ENCODE measurements at places on chromosomes 2 and 18.
A peak's percentile ranks its signal among the peaks of the same experiment; 100 is the strongest.

DNA sequence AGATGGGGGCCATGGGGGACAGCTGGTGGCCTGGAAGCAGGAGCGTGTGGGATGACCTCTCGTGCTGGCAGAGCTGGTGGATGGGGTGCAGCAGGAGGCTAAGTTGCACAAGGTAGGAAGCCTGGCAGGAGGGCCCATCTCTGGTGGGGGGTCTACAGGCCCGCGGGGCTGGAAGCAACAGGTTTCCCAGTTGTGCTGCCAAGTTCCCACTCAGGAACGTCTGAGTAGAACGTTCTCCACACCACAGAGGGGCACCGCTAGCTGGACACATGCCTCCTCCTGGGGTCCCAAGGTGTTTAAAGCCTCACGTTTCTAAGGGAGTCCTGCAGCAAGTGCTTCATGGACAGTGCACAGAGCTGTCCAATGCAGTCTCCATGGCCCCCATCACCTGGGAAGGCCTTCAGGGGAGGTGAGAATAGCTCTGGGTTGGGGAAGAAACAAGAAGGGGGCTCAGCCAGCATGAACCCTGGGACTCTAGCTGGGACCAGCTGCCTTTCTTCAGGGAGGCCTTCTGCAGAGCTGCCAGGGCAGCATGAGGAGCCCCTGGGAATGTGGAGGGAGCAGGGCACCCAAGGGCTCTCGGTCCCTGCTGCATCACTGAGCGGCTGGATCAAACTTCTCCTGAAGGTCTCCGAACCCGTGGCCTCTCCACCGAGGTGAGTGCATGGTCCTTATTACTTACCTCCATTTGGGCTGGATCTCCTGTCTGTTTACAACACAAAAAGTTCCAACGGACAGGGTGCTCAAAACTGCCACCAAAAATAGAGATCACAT, 80.0 kb downstream of the TWIST2 start:
- no peak for DNase-seq

DNA sequence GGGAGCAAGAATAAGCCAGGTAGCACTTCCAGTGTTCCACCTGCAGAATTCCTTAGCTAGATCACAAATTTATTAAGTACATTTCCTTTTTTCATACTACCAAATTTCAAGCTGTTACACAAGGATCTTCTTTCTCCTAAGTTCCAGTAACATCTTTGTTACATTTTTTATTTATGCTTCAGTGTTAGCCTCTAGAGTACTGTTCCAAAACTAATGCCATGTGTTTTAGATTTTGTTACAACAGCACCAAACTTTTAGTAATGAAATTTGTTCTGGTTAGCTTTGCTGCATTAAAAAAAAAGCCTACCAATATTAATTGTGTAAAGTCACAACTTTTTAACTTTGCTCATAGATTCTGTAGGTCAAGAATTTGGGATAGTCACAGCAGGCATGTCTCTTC, 161.1 kb downstream of the CAMKMT start:
- DNase-seq = no peak

- no peak for DNase-seq
These were observed 761.8 kb upstream of the ACVR2A start for GRCh38 chr2:147082850-147083522.

- DNase-seq = no peak
These were observed 69.3 kb downstream of the SOWAHC start for GRCh38 chr2:109683452-109683851.

- DNase-seq = no peak
These were observed 70.6 kb downstream of the CERS6 start for GRCh38 chr2:168526641-168527040.

DNA sequence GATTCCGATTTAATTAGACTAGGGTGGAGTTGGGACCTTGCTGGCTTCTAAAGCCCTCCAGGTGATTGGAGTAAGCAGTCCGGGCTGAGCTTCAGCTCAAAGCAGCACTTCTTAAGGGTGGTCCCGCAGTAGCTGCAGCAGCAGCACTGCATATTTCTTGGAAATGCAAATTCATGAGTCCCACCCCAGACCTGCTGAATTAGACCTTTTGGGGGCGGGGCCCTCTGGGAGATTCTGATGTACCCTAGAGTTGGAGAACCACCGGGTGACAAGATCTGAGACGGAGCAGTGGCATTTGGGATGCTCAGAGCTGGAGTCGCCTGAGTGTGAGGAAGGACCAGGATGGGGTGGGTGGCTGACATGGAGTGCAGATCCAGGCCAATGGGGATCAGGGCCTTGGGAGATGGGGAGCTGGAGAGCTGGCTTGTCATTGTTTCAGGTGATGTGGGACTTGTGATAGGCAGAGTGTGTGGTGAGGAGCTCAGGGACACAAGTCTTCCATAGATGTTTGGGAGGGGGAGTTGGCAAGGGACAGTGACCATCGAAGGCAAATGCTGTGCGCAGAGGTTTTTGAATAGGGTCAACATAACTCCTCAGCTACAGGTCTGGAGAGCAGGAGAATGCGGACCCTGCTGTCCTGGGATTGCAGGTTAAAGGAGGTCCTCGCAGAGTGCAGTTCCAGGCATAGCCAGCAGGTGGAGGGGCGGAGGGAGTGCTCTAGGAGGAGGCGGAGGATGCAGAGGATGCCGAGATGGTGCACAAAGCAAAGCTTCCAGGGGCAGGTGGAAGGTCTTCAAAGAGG, 130.9 kb upstream of the RAB12 start:
- peak; percentile 18 for DNase-seq

DNA sequence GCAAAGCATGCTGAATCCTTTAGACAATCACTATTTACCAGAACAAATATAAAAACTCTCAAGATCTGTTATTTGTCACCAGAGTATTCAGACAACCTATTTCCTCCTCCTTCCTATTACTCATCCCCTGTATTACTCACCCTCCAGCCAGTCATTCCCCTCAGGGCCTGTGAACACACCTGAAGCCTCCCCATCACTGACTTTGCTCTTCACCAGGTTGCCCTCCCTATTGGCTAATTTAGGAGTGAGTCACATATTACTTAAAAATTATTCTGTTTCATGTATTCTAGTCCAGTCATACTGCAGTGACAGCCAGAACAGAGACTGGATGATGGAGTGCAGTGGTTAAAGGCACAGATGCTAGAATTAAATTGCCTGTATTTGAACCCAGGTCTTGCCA, 3.7 kb upstream of the ATG16L1 start:
- peak; percentile 85 for DNase-seq

GRCh38 chr2:108959401-108959800, 29.6 kb downstream of the EDAR start:
- DNase-seq = no peak

GRCh38 chr18:77145364-77145901, 12.8 kb upstream of the MBP start:
- no peak for DNase-seq

- DNase-seq = no peak
These were observed 64.7 kb downstream of the STK25 start for GRCh38 chr2:241443486-241444223.

DNA sequence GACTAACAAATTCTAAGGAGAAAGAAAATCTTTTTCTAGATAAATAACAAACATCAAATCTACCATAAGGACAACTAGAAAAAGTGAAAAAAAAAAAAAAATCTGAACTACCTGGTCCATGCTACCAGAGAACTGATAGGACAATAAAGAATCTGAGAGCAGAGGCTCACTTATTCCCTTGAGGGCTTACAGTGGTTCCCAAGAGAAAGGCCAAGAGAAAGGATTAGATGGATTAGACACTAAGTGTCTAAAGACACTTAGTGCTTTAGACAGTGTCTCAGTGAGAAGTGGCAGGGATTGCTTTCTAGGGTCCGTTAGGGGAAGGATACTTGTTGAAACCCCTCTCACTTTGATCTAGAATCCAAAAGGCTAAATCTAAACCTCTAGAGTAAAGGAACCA, 78.2 kb downstream of the COA5 start:
- no peak for DNase-seq

DNA sequence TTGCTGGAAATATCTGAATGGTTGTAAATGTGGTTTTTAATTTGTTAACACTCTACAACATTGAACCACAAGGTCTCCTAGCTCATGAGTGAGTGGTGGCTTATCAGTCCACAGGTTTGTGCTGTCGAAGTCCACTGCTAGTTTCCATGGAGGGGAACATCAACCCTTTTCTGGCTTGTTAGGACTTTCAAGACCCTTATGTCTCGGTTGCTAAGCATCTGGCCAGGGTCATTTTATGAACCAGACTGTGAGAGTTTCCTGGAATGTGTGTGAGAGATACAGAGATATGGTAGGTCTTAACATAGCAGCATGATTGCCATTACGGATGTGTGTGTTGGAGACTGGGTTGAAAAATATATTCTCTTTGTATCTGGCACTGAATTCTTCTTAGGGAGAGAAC, 36.9 kb downstream of the KCNE4 start:
- no peak for DNase-seq

DNA sequence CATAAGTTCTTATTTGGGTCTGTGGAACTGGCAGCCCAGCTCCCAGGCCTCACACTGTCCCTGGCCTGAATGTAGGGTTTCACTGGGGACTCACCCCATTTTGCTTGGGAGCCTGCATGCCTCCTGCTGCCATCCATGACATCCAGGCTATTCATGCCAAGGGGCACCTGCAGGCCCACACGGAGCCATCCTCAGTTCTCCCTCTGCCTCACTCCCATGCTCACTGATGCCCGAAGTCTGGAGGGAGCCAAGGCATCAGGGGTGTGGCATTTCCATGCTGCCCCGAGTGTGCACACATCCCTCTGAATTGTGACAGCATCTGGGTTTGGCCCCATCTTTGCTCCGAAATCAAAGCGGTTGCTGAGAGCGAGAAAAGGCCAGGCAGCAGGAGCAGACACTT, 67.4 kb upstream of the ZNF804A start:
- no peak for DNase-seq

DNA sequence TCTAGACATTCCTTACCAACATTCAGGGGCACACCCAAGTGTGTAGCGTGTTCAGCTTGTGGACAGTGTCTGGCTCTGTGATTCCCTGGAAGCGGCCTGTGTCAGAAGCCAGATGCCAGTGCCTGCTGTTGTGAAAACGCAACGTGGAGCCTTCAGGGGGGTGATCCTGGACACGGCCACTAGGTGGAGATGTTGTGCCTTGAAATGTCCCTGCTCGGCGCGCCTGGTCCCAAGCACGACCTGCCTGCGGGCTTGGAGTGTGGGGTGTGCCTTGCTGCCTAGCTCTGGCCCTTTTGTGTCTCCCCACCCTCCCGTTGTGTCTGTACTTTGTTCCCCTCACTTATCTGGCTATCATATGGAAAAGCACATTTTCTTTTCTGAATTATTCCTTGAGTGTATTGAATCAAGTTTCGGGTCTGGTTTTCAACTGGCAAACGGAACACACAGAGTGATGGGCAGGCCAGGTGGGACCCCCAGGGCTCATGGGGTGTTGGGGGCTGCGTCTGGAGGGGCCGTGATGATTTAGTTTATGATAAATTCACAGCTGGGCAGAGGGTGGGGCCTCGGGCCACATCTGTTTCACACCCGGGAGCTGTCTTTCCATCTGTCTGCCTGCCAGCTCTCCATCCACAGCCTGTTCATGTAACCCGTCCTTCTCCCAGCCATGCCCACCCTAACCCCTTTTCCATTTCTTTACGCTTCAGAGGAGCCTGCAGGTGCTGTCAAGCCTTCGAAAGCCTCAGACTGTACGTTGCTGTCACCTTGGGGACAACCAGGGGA, 95.5 kb downstream of the DYSF start:
- peak; percentile 61 for DNase-seq

DNA sequence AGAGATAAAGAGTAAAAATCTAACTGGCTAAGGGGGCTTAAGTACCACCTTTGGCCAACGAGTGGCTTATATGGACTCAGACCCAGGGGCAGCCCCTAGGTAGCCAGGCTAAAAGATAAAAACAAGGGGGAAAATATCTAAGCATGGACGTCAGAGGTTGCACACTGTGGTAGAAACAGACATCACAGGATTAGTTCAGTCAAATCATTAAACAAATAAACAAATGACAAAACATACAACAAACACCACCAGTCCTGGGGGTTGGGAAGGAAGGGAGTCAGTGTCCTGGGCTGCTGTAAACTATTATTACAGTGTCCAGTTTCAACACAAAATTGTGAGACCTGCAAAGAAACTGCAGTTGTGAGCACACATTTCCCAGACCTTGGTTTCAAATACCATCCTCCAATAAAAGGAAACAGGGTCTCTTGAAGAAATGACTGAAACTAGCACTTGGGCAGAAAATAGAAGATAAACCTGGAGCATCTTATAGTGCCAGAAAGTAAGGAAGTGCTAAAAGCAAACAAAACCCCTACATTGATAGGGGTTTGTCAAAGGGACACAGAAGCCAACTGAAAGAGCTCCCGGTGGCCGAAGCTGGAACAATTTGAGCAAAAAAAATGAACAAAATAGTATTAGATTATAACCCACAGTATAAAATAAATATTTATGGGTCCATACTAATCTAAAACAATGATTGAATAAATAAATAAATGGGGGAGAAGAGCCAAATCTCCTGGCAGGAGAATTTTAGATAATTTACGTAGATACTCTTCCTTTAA, 154.8 kb upstream of the KLF7 start:
- DNase-seq = no peak

DNA sequence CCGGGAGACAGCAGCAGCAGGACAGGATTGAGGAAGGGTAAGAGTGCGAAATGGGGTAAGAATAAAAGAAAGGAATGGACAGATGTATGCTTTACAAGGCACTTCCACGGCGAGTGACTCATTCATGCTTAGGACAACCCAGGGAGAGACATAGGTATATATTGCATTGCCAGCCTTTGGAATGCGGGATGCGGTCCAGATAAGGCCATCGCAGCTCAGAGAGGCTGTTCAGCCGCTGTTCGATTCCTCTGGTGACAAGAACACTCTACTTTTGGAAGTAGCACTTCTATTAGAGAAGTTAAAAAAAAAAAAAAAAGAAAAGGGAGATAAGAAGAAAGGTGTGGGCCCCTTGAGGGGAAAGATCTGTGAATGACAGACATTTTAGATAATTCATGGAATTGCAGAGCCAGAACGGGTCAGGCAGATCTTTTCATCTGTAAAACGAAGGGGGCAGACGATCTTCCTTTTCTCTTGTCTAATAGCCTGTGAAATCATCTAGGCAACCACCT, 819 bp upstream of the NCOA1 start:
- DNase-seq = no peak

DNA sequence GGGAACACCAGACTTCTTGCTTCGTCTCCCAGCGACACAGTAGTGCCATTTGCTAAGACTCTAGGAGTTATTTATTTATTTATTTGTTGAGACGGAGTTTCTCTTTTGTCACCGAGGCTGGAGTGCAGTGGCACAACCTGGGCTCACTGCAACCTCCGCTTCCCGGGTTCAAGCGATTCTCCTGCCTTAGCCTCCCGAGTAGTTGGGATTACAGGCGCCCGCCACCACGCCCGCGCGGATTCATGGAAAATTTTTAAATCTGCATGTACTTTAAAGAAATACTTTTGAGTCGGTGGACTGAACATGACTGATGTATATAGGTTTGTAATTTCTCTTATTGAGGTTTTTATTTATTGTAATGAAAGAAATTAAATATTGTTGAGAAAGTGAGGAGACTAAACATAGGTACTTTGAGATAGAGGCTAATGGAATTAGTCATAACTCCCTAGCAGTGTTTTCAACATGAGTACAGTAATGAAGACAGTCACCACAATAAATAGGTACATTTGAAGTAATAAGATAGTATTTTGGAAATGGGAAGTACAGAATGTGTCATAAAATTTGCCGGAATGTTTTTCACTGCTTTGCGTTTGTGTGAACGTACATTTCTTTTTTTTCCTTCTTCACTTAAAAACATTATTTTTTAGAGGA, 983 bp downstream of the MTX2 start:
- DNase-seq = no peak
